ENCODE measurements at places on chromosomes 2 and 18. TPM values are rescaled to one million over a fixed set of nuclear protein-coding genes. Genes with fewer than 3 reads are reported as not detected.

DNA sequence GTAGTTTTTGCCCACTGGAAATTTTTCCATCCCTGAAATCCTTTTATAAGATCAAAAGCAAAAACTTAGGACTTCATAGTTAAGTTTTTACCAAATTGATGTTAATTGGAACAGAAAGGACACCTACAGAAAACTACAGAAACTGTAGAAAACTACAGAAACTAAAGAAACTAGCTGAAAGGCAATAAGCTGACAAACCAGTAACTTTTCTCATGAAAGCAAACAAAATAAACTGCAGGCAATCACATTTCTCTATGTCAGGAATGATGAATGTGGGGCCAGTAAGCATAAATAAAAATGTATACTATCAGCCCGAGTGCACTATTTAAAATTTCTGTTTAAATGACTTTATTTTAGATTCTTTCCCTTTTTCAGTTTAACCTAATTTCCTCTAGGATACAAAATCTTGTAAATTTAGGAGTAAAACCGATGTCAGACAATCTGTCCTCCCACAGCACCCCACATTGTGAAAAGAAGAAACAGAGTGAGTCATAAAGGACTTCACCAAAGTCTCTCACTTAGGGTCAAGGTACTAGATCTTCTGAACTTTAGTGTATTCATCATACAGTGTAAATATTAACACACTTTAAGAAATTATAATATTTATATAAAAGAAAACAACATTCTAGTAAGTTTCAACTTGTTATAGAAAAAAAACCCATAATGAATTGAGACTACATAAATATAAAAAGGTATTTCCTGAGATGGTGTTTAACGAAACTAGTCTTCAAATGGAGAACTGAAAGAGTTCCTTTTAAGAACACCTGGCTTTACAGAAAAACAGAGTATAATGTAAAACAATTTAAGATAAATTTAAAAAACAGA lies 46.6 kb downstream of the USP40 start:
- DNase-seq, result no peak

- DNase-seq, result no peak
Observed at GRCh38 chr2:168482952-168483831, 27.1 kb downstream of the CERS6 start.

DNA sequence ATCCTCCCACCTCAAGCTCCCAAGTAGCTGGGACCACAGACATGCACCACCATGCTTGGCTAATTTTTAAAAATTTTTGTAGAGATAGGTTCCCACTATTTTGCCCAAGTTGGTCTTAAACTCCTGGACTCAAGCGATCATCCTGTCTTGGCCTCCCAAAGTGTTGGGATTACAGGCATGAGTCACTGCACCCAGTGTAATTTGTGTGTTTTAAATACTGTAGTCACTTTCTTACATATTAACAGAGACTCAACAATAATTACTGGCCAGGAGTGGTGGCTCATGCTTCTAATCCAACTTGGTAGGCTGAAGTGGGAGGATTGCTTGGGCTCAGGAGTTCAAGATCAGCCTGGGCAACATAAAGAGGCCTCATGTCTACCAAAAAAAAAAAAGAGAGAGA lies 293.0 kb downstream of the RDH14 start:
- no peak for DNase-seq

GRCh38 chr2:240637116-240637900 lies 12.0 kb downstream of the GPR35 start:
- DNase-seq, result no peak

DNA sequence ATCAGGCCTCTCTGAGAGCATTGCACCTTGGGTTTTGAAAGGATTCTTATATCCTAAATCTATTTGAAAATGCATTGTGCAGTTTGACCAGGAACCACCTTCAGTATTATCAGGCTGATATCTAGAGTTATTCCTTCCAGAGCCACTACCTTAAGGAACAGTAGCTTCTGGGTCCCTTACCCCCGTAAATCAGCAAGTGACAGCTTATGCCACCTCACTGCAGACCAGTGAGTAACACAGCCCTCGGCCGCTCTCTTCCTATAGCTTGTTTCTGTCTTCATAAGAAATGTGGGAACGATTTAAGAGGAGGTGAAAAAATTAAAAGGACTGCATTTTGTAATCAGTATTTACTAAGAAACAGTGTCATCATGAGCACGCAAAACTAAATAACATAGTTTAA lies 584.2 kb downstream of the GALR1 start:
- no peak for DNase-seq

DNA sequence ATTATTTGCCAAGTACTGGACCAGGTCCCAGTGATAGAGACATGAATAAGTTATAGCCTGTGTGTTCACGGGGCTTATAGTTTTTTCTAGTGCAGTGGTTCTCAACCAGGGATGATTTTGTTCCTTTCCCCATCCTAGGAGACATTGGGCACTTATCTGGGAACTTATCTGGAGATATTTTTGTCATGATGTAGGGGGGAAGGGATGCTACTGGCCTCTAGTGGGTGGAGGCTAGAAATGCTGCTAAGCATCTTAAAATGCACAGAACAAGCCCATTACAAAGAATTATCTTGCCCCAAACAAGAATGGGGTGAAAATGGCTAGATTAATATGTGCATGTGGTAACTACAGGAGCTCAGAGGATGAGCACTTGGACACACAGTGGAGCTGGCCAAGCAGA lies 75.2 kb downstream of the KLHL29 start:
- DNase-seq, result no peak

DNA sequence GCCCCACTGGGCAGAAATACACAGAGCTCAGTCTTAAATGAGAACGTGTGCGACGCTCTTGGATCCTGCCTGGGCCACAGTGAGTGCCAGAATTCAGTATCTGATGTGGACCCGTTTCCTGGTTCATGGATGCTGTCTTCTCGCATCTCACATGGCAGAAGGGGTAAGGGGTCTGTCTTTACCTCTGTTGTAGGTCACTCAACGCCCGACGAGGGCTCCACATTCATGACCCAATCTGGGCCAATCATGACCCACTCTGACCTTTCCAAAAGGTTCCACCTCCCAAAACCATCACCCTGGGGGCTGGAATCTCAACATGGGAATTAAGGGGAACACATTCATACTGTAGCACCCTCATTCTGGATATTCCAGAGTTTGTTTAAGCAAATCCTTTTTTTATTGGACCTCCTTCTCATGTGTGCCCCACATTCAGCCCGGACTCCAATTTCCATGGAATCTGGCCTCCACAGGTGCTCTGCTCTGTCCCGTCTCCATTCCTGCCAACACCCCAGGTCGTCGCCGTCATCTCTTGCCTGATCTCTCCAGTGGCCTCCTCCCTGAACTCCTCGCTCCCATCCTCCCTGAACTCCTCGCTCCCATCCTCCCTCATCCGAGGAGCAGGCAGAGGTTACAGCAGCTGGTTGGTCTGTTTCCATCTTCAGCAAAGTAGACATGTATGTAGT lies 78.9 kb upstream of the OTOS start:
- DNase-seq, result no peak

DNA sequence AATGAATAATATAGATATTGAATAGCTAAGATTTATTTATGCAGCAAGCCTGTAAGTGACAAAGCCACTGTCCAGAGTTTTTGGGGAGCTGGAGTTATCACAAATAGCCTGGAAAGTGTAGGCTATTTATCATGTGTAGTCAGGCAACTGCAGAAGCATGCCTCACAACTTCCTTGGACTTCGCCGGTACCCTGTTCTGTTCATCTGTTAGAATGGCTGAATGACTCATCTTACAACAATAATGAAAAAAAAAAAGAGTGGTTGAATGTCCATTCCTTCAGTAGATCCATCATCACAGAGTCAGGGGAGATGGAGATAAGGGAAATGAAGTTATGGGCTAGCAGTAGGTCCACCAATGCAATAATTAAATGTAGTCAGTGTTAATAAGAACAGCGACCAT lies 24.0 kb upstream of the ATP5MC3 start:
- no peak for DNase-seq

DNA sequence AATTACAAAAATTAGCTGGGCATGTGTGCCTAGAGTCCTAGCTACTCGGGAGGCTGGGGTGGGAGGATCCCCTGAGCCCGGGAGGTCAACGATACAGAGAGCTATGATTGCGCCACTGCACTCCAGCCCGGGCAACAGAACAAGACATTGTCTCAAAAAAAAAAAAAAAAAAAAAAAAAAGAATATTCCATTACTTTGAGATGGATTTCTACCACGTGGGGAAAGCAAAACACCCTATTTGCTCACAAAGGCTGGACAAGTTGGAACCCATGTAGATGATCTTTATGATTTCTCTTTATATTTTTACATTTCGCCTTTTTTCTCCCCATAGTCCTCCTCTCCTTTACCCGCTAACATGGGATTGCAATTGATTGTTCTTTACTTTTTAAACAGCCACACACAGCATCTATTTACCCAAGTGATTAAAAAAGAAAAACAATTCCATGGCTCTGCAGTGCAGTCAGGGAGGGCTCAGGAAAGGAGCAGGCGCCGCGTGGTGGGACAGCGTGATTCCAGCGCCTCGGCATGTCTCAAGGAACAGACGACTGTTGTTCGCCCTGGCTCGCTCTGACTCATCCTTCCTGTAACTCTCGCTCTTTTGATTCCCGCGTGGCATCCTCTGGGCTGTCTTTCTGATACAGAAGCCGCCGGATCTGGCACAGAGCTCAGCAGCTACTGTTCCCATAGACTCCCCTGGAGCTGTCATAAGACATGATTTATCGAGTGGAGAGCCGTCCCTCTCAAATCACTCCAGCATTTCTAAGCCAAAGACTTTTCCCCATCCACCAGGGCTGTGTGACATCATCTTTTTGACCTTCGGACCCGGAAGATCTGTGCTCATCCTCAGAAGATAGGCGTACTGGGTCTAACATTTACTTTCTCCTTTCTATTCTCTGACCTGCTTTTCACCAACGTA lies 230.4 kb upstream of the AGAP1 start:
- peak; percentile 71 for DNase-seq

GRCh38 chr2:12928197-12928774 lies 211.6 kb downstream of the TRIB2 start:
- no peak for DNase-seq

DNA sequence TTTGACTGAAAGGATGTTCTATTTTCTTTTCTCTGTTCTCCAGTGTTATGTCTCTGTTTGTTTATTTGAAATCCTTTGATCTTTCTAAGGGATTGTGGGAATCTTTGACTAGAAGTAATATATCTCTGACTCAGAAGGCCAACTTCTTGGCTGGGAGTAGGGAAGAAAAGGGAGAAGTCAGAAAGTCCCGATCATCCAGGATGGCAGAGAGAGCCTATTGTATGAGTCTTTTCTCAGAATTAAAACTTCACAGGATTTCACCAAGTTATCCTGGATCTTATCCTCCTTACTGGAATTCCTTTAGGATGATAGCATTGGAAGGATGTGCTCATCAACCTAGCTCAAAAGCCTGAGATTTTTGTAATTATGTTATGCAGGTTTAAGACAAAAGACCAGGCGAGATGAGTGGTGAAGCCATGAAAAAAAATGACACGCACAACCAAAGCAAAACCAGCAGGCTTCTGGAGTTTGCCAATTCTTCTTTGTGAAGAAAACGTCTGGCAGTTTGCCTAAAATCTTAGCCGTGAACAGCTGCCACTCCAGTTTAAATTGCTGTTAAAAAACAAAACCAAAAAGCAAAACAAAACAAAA lies 383.6 kb upstream of the SMIM21 start:
- no peak for DNase-seq

DNA sequence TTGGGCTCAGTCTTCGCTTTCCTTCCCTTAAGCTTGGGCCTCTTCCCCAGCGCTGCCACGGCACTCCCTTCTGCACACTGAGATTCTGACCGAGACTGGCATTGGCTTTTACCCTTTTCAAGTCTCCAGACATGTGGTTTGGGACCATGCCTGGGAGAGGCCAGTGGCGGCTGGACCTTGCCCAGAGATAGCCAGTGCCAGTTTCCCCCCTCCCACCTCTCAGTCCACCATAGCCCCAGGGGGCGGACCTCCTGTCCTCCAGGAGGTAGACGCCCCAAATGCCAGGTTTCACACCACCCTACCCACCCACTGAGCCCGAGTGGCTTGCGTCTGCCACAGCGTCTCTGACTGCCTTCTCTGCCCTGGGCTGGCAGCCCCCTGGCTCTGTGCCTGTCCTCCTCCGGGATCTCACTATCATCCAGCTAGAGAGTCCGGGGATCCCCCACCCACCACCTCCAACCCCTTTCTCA lies 47.7 kb downstream of the INPP5D start:
- DNase-seq, result no peak

- DNase-seq, result no peak
Observed at GRCh38 chr2:22692746-22693145, 692.2 kb upstream of the KLHL29 start.

GRCh38 chr2:85909005-85909404 lies 20.2 kb upstream of the ST3GAL5 start:
- no peak for DNase-seq

- no peak for DNase-seq
Observed at GRCh38 chr2:146927080-146927711, 917.6 kb upstream of the ACVR2A start.

DNA sequence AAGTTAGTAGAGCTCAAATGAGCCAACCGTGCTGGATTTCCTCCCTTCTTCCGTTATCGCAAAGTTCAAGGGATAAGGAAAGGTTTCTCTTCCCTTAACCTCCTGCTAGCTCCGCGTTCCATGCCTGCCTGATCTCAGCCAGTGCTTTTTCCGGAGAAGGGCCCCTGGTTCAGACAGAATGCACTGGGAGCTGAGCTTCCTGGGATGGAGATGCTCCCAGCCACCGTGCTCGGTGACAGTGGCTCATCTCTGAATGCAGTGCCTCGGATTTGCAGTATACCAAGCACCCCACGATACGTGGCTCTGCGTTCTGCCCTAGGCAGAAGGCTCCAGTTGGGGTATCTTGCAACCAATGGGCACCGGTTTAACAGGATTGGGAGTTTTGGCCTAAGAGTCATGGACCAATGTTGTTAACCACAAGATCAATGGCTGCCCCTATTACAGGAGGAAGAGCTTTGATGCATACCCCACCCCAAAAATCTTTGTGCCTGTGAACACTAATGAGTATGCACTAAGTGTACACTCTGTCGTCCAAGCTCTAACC lies 876 bp downstream of the CNTNAP5 start:
- no peak for DNase-seq

- no peak for DNase-seq
Observed at GRCh38 chr2:68302281-68302875, 17.4 kb downstream of the CNRIP1 start.

- no peak for DNase-seq
Observed at GRCh38 chr2:188282907-188283306, 8.8 kb upstream of the GULP1 start.

The DOCK10 gene
- total RNA-seq, result 23.9 TPM

The ANKRD53 gene
- 3.2 TPM for total RNA-seq

The MLPH gene
- 223 TPM for total RNA-seq

The CCDC68 gene
- total RNA-seq, result 8.5 TPM

The DOK6 gene
- 1.0 TPM for total RNA-seq

The IRS1 gene
- total RNA-seq, result 22.3 TPM

The C2orf15 gene
- 4.8 TPM for total RNA-seq

The SIGLEC15 gene
- total RNA-seq, result 0.16 TPM

The COLEC11 gene
- total RNA-seq, result 0.33 TPM
